HS-5 (cell line): ENCODE measurements at places on chromosomes 7 and 10.
A peak's percentile ranks its signal among the peaks of the same experiment; 100 is the strongest.

DNA sequence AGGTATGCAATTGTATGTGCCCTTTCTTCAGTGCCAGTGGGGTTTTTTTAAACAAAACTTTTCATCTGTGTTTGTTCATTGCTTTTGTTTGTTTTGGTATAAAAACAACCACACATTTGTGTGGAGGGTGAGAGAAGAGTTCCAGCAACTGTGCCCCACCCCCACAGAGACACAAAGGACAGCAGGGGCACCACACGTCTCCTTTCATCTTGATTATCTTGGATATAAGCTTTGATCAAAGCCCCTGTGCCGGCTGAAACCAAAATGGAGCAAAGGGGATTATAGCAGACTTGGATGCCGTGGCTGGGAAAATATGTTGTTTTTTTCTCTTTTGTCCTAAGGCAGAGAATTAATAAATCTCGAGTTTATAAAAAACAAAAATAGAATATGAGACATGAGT, 111.8 kb upstream of the RSU1 start:
- DNase-seq: no peak

DNA sequence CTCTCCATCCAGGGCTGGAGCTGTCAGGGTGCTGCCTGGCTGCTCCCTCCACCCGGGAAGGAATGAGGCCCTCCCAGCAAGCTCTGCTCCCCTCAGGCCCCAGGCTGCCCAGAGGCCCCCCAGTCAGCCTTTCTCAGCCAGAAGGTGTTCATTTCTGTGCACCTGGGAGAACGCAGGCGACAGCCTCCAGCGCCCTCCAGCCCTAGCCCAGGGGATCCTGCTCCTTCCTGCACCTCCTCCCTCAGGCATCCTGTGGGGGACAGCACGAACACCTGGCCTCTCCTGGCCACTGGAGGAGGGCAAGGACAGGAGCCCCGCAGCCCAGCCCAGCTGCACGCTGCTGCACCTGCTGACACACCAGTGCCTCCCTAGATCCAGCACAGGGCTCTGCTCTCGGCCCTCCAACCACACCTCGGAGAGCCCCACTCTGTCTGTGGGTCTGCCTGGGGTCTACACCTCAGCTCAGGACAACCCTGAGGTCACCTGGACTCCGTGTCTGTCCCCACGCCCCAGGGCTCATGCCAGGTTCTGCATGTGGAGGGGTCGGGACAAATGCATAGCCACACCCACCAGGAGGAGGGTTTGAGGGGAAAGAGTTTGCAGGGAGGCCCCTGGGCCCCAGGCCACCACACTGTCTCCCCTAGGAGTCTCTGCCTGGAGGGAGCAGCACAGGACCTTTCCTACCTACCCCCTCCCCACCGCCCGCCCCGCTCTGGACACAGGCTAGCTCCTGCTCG, 7.4 kb upstream of the PWWP2B start:
- no peak for DNase-seq

DNA sequence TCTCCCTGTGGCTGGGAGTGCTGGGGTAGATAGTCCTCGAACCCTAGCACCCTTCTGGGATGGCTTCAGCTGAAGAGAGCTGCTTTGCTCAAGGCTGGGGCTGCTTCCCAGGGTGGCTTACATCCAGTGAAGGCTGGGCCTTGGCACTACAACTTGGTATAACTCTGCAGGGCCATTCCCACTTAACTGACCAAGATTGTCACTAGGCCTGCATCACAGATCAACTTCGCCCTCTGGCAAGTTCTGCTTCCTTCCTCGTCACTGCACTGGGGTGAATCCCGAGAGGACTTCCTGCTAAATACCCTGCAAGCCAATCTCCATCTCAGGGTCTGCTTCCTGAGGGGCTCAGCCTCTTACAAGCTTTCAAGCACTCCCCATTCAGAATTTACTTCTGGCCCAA, 195.2 kb downstream of the DOCK4 start:
- no peak for DNase-seq

GRCh38 chr10:58322072-58322834, 12.6 kb upstream of the UBE2D1 start:
- no peak for DNase-seq

GRCh38 chr7:139893999-139894398, 64.9 kb downstream of the TBXAS1 start:
- DNase-seq: no peak

- no peak for DNase-seq
Observed at GRCh38 chr7:77822269-77822668, 23.7 kb downstream of the PHTF2 start.

DNA sequence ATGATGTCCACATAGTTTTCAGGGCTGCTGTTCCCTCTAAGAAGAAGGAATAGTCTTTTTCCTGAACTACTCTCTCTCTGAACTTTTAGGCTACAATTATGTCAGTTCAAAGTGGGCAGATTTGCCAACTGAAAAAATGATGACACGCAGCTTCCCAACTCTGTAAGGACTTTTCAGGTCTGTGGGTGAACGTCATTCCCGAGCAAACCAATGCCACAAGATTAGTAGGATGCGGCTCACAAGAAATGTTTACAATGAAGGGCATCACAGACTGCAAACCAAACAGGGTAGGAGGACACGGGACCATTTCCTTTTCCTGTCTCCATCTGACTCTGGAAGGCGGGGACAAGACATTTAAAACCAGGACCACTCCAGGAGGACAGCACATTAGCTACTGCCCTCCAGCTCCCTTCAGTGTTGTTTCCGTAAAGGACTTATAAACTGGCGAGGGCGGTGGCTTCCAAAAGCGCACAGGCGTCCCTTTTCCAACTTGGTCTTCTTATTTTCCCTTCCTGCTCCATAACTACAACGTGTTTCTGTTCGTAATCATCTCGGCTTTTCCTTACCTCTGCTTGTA, 539 bp upstream of the MKLN1 start:
- DNase-seq: peak; percentile 33

DNA sequence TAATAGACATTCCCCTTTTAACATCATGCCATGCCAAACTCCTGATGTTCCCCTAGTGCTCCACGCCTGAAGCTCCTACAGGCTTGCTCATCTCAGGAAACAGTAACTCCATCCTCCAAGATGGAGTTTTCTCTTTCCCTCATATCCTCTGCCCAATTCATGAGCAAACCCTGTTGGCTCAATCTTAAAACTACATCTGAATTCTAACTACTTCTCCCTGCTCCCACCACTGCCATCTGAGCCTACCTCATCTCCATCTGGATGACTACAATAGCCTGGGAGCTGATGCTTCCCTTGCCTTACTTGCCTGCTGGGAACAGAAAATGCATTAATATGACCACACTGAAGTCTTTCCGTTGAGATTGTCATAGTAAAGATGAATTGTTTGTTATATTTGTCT, 271.7 kb upstream of the MKLN1 start:
- no peak for DNase-seq

DNA sequence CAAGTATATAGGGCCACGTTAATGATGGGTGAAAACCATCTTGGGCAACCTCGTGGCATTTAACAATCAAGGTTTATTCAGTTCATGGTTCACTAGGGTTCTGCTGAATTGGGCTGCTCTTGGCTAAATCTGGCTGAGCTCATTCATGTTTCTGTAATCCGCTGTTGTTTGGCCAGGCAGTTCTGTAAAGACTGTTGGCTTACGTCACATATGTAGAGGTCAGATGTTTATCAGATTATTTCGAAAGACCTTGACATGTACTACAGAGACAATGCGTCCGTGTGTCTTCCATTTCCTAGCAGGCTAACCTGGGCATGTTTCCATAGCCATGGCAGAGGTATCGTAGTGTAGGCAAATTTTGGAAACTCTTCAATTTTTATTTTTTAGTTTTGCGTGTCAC, 190.0 kb upstream of the ZWINT start:
- no peak for DNase-seq

DNA sequence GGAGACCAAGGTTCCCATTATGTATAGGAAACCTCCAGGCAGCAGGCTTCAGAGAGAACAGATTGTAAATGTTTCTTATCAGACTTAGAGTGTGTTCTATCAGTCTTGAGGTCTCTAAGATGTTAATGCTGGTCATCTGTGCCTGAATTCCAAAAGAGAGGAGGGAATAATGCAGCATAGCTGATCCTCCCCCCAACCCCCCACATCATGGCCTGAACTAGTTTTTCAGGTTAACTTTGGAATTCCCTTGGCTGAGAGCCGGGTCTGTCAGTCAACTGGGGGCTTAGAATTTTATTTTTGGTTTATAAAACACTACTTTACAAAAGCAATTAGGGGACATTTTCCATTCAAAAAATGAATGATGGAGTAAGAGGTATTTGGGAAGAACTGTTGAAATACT, 184.3 kb downstream of the NEBL start:
- DNase-seq: no peak

- no peak for DNase-seq
Observed at GRCh38 chr7:37590824-37591223, 92.7 kb upstream of the GPR141 start.

- DNase-seq: no peak
Observed at GRCh38 chr10:76336213-76336963, 905.0 kb downstream of the LRMDA start.

- no peak for DNase-seq
Observed at GRCh38 chr7:28477041-28477442, 64.7 kb downstream of the CREB5 start.

GRCh38 chr7:99955247-99955646, 20.6 kb downstream of the AZGP1 start:
- DNase-seq: no peak

- peak; percentile 28 for DNase-seq
Observed at GRCh38 chr7:85030893-85031292, 156.0 kb downstream of the SEMA3D start.

DNA sequence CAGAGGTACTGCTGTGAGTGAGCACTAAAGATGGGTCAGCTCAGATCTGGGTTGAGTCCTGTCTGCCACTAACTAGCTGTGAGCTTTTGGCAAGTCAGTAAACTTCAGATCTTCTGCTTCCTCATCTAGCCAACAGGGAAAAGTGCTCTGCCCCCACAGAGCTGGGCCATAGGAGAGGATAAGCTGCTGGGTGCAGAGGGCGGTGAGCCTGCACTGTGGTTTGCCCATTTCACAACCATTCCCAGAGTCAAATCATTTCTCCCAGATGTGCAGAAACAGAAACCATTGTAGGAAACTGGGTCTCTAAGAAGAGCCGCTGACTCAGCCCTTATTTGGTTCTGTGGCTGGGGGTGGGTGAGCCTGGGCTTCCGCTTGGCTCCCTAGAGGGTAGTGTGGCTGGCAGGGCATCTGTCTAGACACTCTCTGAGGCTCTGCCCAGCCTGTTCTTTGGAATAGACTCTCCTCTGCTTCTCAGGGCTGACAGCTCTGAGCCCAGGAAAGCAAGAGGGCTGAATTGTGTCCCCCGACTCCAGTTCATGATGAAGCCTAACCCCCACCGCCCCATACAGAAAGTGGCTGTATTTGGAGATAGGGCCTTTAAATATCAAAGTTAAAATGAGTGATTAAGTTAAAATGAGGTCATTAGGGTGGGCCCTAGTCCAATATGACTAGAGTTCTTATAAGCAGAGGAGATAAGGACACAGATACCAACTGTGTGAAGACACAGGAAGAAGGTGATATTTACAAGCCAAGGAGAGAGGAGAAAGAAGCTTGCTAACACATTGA, 29.5 kb upstream of the ARHGAP22 start:
- DNase-seq: peak; percentile 91

DNA sequence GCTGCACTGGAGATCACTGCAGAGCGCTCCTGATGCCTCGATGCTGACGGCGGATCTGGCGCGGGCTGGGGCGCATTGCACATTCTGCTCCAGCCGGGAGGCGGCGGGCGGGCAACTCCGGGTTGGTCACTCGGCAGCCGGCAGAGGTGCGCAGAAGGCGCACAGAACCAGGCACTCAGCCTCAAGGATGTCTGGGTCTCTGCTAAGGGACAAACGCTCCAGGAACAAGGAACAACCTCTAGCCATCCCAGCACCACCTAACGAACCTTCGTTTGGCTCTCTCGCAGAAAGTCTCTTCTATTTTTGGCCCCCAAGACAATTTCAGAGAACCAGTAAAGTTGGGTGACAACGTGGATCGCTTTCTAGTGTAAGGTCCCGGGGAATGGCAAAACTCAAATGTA, 254.6 kb downstream of the OTUD1 start:
- no peak for DNase-seq

DNA sequence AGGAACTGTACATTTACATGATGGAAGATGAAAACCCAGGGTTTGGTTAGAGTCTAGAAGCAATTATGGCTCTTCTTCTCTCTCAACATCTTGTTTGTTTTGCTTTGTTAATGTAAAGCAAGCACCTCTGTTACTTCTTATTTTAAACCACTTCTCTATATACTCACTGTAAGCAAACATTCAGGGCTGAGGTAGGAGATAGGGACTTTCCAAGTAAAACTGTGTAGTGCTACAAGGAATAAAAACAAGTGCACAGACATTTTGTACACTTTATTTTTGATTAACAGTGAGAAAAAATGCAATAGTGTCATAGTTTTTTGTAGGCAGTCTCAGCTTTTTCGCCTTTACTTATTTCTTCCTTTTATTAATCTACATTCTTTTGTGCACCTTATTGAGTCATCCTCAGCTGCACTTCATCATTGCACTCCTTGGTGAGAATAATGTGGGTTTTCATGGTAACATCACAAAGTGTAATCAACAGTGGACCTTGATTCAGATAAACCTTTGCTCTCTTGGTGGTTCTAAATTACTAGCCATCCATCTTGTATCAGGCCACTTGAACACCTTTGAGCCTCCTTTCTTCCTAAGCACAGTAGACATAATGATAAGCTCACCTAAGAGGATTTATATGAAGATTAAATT, 52.9 kb downstream of the ELMO1 start:
- DNase-seq: no peak

GRCh38 chr7:42739638-42740037, 172.2 kb downstream of the C7orf25 start:
- no peak for DNase-seq

GRCh38 chr10:21505711-21506278, 19.7 kb downstream of the SKIDA1 start:
- no peak for DNase-seq

DNA sequence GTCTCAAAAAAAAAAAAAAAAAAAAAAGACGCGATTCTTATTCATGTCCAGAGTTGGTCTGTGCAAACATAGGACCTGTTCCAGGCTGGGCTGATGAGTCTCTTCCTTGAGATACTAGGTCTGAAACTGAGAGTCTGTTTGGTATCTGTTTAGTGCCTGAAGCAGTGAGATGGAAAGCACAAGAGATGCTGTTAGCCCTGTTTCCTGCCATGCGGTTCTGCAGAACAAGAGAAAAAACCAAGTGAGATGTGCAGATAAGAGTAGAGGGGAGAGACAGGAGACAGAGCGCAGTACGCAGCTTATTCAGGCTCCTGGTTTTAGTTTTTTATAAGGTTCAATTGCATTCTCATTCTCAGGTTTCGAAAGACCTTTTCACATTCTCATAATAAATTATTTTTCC, 85.8 kb upstream of the PRKCQ start:
- no peak for DNase-seq

- no peak for DNase-seq
Observed at GRCh38 chr10:44278837-44279324, 106.0 kb downstream of the CXCL12 start.

GRCh38 chr7:32930378-32930777, 26.9 kb upstream of the FKBP9 start:
- DNase-seq: no peak

DNA sequence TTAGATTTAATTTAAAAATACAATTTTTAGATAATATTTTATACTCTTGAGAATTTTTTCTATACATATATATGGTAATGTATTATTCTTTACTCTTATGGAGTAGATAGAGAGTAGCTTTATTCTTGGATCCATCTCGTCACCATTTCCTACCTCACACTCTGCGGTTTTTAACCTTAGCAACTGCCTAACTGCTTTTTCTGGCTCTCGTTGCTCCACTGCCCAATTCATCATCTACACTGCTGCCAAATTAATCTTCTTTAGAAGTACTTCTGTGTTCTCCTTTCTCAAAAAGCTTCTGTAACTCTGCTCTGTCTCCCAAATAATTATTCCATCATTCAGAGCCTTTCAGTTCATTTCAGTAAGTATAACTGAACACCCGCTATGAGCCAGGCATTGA, 35.3 kb downstream of the CAPZA2 start:
- DNase-seq: no peak
